NK-92 treated with Interleukin-12 subunit alpha and Interleukin-12 subunit beta, amount 100 ng/mL, for 24 hours (cell line): ENCODE measurements at places on chromosomes 12 and 14.

DNA sequence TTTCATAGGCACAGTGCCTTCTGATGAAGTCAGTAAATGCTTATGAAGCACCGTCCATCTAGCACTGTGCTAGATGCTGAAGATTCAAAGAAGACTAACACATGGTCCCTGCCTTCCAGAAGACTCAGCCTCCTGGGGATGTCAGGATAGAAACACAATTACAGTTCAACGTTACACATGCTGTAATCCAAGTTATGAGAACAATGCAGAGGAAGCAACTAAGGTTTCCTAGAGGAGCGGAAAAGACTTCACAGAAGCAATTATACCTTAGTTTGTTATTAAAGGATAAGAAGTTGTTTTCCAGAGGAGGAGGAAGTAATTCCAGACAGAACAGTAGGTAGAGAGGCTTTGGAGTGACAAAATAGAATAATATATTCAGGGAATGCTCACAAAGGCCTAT lies 66.9 kb upstream of the FGD4 start:
- DNase-seq: no peak

DNA sequence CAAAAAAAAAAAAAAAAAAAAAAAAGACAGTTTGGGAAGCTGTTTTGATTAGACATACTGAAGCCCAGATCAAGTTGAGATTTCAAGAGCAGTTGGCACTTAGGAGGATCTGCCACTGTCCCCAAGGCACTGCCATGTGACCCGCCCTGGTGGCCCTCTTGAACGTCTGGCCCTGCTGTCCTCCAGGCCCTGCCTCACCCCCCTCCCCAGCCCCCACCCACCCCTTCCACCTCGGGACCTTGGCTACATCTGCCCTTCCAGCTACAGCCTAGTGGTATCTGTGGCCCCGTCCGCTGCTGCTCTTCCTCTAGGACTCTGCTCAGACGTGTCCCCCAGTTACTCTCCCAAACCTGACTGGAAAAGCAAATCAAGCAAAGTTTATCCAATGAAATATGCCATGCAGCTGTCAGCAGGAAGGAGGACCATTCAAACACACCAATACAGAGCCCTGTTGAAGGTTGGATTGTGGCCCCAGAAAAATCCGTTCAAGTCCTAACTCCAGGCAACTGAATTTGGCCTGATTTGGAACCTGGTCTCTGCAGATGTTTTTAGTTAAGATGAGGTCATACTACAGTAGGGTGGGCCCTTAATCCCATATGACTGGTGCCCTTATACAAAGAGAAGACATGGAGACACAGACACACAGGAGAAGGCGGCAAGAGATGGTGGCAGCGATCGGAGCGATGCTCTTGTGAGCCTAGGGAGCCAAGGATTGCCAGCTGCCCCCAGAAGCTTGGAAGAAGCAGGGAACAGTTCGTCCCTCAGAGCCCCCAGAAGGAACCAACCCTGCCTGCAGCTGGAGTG lies 17.7 kb downstream of the SLC25A29 start:
- DNase-seq: no peak

DNA sequence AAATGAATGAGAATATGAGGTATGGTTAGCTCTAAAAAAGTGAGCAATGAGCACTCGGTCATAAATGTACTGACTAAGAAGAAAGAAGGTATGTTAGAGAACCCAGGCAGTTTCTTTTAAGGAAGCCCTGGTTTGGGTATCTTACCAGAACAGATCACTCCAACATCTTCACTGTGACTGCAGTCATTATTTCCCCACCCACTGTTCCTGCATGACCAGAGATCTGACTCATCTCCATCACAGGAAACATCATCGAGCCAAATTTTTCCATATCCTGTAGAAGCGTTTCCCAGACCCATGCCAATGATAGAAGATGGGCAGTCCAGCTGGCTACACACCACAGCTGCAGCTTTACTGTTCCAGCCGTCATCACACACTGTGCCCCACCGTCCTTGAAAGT lies 48.0 kb downstream of the CD163L1 start:
- no peak for DNase-seq

DNA sequence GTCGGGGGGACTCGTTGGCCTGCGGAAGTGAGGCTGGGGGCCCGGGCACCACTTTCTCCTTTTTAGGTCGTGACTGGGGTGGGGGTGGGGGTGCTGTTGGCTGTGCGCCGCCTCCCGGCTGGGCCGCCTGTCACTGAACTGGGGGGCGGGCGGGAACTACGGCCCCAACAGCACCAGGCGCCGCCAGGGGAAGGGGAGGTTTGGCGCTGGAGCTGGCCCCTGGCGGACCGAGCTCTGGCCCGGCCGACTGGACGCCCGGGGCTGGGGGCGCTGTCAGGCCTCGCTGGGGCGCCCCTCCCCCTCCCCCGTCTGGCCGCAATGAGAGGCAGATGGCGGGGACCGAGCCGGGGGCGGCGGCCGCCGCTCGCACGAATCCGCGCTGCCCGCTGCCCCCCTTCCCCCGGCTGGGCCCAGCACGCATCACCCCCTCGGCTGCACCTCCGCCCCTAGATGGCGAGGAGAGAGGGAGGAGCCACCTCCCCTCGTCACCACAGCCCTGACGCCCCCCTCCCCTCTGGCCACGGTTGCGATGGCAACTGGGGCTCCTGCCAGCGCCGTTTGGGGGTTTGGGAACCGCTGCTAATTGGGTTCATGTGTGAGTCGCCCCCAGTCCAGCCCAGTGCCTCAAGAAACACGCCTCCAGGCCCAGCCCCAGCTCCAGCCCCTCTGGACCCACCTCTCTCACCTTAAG lies 723 bp downstream of the NFATC4 start:
- no peak for DNase-seq

DNA sequence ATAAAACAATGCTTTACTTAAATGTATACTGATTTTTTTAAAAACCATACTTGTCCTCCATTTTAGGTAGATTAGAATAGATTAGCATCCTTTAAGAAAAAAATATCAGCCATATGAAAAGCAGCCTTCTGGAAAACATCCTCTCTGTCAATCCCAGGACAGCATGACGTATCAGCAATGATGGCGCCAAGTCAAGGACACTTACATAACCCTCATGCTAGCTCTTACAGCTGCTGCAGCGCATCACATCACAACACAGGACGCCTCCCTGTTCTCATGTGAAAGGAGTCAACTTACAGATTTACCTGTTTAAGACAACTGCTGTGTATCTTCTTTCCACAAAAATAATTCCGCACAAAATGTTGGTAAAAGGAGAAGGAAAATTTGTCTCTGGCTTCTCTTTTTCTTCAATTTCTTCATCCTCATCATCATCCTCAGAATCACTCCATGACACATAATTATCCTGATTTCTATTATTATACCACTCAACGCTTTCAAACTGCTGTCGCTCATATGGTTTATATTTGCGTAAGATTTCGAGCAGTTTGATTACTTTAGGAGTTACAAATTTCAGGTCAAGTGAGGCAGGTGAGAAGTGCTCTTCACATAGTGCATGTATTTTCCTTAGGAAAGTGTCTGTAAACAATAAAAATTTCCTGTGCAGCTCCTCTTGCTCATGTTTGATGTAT lies 33.3 kb downstream of the DICER1 start:
- DNase-seq: no peak

- DNase-seq: no peak
Observed at GRCh38 chr12:94062796-94063635, 85.4 kb upstream of the PLXNC1 start.

- no peak for DNase-seq
Observed at GRCh38 chr14:37864861-37865718, 269.7 kb downstream of the TTC6 start.

DNA sequence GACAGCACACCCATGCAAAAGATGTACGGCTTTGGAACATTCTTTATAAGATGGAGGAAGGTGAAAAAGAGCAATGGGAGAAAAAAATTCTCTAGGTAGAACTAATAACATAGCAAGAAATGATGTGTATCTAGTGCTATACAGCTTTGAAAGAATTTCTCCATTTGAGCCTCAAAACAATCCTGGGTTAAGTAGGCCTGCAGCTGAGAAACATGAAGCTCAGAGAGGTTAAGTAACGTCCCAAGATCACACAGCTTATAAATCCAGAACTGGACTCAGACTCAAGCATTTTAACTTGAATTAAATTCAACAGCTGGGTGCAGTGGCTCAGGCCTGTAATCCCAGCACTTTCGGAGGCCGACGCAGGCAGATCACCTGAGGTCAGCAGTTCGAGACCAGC lies 32.9 kb downstream of the TTC7B start:
- no peak for DNase-seq

- DNase-seq: no peak
Observed at GRCh38 chr14:68817506-68818212, 24.8 kb upstream of the ZFP36L1 start.

GRCh38 chr12:389142-390096 lies at the start of gene KDM5A:
Gene KDM5A, minus strand, starts transcription at chr12:389320. Its CDS starts 229 bp downstream, at chr12:389091.
- DNase-seq: no peak

DNA sequence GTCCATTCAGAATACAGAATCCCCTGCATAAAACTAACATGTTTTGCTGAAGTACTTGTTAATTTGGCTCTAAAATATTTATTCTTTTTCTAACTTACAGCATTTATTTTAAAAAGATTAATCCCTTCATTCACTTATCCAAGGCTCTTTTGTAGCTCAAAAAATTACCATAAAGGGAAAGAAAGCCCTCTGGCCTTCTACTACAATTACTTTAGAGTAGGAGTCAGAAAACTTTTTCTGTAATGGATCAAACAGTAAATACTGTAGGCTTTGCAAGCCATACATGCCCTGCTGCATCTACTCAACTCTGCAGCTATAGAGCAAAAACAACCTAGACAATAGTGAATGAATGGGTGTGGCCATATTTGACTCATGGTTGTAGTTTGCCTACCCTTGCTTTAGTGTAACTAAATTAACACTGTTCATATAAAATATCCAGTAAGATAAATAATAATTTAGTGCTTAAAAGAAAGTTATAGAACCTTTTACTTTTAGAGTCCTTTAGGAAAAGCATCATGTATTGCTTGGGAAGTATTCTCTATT lies 74.2 kb upstream of the ZFP36L1 start:
- DNase-seq: no peak

DNA sequence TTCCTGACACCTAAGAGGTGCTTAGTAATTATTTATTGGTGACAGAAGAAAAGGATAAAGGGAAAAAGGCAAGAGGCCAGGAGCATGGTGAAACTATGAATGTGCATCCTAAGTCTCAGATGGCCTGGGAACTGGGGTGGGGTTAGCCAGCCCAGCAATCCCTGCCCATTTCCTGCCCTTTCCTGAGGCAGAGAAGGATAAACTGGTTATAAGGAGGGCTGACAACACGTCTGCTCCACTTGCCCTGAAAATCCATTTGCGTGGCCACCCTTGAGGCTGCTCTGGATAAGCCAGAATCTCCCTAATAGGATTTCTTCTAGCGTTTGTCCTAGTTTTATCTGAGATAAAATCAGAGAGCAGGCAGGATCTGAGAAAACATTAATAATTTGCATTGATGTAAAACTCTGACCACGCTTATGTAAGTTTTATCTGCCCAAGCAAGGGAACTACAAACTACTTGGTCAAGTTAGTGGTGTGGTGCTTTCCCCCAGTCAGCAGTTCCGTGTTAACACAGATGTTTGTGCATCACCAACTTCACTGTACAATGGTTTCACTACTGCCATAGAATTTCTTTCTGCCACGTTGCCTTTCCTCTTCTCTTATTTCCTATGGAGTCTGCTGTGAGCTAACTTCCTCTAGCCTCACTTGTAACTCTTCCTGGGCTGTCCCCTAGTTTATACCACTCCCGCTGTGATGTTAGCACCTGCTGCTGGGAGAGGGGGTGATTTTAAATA lies 392.7 kb downstream of the RPS29 start:
- no peak for DNase-seq

GRCh38 chr12:117143008-117143532 lies 43.9 kb upstream of the TESC start:
- no peak for DNase-seq

GRCh38 chr12:128204711-128205110 lies 62.3 kb upstream of the TMEM132C start:
- DNase-seq: no peak

DNA sequence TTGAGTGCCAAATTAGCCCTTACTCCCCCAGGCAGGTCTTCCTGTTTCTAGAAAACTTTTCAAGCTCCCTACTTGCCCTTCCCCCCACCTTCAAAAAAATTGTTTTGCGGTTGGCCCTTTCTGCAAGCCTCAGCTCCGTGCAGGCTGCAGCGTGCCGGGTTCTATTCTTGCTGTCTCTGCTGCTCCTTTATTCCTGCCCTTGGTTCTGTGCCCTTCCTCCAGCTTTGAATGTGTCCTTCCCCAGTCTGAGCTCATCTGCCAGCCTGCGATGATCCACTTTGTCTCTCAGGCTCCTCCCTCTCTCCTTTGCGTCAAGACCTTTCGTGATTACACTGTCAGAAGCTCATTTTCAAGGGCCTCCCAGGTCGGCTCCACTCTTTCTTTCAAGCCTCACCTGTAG lies 98.6 kb downstream of the IRF2BPL start:
- DNase-seq: no peak

DNA sequence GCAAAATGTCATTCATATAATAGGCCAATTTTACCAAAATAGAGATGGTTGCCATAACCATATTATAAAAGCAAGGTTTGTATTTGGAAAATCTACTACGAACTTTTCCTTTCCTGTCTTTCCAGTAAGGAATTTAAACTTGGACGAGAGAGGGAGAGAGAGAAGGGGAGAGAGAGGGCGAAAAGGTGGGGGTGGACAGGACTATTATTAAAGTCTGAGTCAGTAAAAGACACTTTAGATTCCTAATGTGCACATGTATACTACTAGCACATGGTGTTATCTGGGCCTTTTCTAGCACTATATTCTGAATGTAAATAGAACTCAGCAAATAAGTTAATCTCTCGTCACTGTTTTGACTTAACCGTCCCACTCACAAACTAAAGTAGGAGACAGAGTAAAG lies 30.4 kb upstream of the FBLN5 start:
- DNase-seq: no peak

- DNase-seq: no peak
Observed at GRCh38 chr14:92756446-92756845, 8.0 kb upstream of the LGMN start.
